Activated CD4-positive, alpha-beta memory T cell treated with anti-CD3 and anti-CD28 coated beads for 36 hours (primary cell): ENCODE measurements at places on chromosomes 16 and 17.

- DNase-seq, result no peak
These were observed 16.0 kb upstream of the SPPL2C start for GRCh38 chr17:45828582-45829133.

- DNase-seq, result no peak
These were observed 360.9 kb downstream of the GRIN2A start for GRCh38 chr16:9821331-9821730.

- DNase-seq, result peak; percentile 40
These were observed at the start of gene PLLP for GRCh38 chr16:57284209-57284951. PLLP (minus strand) TSS chr16:57284672; CDS start chr16:57284540, 132 bp downstream.

DNA sequence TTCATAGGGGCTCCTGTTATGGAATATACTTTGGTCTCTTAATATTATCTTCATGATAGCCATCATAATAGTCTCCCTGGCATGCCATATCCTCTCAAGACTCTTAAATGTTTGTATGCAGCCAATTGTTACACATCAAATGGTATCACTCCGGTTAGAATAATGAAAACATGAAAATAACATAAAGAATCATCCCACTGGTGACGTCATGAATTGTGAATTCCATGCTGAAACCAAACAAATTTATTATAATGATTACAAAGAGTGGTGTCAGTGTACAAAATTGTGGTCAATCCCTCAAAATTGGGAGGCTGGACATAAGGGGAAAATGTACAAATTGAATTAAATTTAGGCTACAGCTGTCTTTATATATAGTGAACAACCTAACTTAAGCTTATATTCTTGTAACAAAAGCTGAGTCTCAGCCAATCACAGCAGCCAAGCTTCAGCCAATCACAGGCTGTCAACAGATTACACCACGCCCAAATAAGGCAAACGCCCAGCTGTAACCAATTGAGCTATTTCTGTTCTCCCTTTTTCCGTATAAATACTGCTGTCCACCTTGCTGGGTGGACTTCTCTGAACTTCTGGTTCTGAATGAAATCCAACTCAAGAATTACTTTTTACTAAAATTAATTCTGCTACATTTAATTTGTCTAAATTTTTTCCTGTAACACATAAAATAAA is 156.1 kb downstream of the CHD9NB start:
- no peak for DNase-seq

DNA sequence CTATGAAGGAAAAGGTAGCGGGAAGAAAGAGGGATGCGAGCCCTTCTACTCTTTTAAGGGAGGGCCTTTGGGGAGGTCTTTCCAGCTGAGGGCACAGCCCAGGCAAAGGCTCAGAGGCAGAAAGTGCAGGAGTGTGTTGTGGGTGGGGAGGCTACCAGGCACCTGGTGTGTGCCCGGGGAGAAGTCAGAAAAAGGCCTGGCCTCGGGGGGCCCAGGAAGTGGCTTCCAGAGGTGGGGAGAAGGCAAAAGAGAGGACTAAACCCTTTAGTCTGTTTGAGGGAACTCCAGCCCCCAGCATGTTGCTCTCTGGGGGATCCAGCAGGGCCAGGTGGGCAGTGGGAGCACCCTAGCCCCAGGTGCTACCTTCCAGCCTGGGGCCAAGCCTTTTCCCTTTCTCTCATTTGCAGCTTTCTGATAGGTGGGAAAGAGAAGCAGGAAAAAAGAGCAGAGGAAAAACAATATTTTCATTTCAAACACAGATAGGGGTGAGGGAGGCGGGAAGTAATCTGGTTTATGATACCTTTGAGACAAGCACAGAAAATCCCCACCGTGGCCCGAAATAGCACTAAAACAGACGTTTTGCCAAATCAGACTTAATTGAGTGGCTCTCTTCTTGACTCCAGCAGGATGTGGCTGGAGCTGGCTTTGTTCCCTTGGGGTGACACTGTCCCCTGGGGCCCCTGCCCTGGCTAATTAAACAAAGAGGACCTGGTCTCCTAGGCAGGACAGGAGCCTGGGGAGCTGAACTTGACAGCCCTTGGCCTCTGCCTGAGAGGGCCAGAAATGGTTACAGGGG is 10.4 kb downstream of the RAI1 start:
- peak; percentile 22 for DNase-seq

DNA sequence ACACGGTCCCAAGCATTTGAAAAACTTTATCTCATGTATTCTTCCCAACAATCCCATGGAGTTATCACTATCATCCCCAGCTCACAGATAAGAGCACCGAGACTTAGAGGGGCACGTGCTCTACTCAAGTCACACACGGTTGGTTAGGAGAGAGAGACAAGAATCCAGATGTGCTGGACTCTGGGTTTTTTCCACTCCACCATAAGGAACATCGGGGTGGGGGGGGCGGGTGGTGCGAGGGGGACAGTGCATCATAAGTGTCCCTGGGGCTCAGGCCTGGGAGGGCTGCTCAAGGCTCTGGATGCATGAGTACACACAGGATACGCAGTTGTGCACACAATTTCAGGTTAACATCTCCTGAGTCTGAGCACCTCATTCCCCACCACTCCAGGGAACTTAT is 7.4 kb downstream of the CDC42EP4 start:
- DNase-seq, result no peak

DNA sequence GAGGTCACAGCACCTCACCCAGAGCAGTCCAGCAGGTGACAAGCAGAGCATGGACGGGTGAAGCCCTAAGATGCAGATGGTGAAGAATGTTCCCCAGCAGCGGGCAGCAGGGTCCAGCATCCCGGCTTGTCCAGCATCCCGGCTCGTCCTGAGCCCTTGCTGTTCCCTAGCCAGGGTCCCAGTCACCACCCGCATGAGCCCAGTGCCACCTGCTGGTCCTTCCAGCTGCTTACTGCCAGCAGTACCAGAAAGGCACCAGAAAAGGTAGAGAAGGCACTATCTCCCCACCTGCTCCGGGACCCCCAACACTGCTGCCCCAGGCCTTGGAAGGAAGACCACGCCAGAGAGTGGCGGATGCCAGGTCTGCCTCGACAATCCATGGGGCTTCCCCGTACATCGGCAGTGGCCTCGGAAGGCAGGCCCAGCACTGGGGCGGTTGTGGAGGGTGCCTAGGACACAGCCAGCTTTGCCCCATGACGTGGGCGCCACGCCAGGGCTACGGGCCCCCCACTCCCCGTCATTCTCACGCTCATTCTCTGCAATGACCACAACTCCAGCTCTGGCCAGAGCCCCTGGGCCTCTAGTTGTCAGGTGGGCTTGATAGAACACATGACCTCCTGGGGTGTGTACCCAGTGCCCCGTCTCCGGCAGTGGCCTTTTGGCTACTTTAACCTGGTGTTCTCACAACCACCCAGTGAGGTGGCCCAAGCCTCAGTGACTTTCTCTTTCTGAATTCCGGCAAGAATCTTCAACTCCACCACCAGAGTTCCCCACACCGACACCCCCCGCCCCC is 1.4 kb downstream of the CENPX start:
- peak; percentile 76 for DNase-seq

DNA sequence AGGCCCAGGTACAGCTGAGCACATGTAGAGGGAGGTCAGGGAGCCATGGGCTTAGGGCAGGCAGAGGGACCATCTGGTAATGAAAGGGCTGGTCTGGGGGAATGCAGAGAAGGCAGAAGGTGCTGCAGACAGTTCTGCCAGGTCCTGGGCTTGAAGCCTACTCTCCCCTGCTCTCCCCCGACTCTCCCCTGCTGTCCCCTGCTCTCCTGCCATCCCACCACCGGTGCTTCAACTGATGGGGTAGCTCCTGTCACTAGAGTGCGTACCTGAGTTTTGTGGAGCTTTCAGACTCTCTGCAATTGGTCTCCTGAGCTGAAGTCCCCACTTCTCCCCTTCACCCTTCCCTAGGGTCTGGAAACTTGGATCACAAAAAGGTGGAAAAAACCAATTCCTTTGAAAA is 37.3 kb upstream of the PHOSPHO1 start:
- no peak for DNase-seq

DNA sequence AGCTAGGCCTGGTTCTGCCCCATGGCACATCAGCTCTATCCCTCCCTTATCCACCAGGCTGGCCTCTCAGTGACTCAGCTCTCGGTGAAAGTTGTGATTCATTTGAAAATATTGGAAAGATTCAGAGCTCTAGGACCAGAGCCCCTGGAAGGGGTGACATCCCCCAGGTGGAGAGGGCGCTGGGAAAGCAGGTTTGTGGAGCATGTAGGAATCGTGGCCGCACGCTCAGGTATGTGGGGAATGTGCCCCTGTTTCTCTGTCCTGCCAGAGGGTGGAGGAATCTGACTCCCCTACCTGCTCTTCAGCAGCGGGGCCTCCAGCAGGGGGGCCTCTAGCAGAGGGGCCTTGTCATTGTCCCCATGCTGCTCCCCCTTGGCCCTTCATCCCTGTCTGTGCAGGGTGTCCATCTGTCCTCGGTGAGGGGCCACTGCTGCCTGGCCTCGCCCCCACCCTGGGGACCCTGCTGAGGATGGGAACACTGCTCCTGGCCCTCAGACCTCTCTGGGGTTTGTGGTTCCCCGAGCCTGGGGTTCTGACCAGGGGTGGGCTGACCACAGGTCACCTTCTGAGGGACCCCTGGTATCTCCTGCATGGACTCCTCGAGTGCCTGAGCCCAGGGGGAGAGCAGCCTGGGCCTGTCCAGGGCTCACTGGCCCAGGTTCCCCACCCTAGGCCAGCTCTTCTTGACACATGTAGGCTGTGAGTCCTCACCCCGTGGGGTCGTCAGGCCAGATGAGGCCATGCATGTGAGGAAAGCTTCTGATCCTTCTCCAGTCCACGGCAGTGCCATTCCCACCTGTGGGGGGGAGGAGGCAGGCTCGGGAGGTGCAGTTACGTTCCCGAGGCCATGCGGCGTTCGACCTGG is 47.5 kb downstream of the NT5M start:
- no peak for DNase-seq

- DNase-seq, result no peak
These were observed 14.4 kb downstream of the SDR42E1 start for GRCh38 chr16:81996664-81997509.

GRCh38 chr17:2017274-2017941 is 7.7 kb downstream of the RTN4RL1 start:
- no peak for DNase-seq

DNA sequence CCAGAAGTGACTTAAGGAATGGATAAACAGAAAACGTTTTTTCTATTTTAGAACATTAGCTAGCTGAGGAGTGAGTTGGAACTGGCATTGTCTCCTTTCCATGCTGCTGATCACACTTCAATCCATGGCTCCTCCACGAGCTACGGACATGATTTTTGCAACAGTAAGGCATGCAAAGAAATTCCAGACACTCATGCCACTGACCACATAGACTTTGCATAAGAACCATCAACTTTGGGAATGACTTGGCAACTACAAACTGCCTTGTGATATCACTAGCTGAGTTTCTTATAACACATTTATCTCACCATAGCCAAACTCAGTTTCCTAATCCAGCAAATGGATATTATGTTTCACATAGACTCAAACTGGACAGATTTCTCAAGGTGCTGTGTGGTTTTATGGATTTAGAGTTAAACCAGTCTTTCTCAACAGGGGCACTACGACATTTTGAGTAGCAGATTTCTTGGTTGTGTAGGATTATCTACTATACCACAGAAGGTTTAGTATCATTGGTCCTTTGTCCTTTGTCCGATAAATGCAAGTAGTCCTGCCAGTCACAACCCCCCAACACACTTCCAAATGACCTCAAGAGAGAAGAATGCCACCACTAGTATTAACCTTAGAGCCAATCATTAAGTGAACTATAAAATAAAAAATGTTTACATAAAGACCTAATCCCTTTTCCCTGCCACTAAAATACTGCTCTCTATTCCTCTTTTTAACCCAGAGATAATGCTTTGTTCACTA is 48.3 kb upstream of the C17orf78 start:
- DNase-seq, result no peak

- DNase-seq, result no peak
These were observed 6.5 kb downstream of the FNDC8 start for GRCh38 chr17:35127751-35128514.

- DNase-seq, result no peak
These were observed 27.4 kb downstream of the CDRT15 start for GRCh38 chr17:14209215-14209614.

DNA sequence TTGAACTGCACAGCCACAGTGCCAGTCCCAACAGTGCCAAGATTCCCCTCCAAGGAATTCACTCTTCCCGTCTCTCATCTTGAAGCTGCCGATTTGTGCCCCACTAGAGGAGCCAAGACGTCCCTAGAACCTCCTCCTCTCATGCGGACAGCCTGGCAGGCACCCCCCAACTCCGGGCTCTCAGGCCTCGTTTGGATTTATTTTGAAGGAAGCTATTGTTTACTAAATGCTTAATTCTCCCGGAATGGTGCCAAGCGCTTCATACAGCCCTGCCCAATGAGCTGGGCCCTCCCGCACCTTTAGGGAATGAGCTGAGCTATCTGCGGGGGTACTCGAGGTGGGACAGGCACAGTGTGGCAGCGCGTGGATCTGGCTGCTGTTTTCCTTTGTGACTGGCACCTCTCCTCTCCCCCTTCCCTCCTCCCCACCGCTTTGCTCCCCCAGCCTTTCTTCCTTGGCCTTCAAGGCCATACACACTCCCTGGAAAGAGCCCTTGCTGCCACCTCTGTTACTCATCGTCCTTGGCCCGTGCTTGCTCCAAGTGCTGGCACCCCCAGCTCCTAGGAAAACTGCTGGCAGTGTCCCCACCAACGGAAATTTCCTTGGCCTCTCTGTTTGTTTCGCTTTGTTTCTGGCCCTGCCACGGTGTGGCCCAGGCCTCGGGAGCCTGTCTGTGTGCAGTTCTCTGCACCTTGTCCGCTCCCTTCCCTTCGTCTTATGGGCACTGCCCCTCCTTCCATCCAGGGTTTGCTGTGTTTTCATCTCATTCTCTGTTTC is 49.9 kb upstream of the CDR2 start:
- no peak for DNase-seq

DNA sequence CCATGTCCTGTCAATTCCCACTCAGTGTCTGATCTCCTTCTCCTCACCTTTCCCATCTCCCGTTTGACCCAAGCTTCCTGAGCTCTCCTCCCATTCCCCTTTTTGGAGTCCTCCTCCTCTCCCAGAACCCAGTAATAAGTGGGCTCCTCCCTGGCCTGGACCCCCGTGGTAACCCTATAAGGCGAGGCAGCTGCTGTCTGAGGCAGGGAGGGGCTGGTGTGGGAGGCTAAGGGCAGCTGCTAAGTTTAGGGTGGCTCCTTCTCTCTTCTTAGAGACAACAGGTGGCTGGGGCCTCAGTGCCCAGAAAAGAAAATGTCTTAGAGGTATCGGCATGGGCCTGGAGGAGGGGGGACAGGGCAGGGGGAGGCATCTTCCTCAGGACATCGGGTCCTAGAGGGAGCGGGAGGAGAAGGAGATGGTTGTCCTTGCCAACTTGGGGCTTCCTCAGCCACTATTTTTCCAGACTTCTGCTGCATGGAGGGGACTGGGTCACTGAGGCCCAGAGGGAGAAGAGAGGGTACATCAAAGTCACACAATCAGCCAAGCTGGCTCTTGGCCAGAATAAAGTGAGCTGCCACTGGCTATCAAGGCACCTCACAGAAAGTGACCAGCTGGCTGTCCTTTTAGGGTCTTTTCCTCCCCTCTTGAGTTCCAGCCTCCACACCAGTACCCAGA is 1.9 kb upstream of the TBC1D10B start:
- no peak for DNase-seq

- no peak for DNase-seq
These were observed 124.2 kb downstream of the PARN start for GRCh38 chr16:14505846-14506245.

- DNase-seq, result no peak
These were observed 21.5 kb downstream of the PRCD start for GRCh38 chr17:76561332-76561731.

GRCh38 chr17:44775838-44776621 is 17.2 kb downstream of the ADAM11 start:
- peak; percentile 98 for DNase-seq
